ENCODE measurements at places on chromosomes 7 and 10. TPM values are rescaled to one million over a fixed set of nuclear protein-coding genes. Genes with fewer than 3 reads are reported as not detected.

The C10orf95 gene
- not detected for polyA plus RNA-seq

The SLC39A12 gene
- not detected for polyA plus RNA-seq

DNA sequence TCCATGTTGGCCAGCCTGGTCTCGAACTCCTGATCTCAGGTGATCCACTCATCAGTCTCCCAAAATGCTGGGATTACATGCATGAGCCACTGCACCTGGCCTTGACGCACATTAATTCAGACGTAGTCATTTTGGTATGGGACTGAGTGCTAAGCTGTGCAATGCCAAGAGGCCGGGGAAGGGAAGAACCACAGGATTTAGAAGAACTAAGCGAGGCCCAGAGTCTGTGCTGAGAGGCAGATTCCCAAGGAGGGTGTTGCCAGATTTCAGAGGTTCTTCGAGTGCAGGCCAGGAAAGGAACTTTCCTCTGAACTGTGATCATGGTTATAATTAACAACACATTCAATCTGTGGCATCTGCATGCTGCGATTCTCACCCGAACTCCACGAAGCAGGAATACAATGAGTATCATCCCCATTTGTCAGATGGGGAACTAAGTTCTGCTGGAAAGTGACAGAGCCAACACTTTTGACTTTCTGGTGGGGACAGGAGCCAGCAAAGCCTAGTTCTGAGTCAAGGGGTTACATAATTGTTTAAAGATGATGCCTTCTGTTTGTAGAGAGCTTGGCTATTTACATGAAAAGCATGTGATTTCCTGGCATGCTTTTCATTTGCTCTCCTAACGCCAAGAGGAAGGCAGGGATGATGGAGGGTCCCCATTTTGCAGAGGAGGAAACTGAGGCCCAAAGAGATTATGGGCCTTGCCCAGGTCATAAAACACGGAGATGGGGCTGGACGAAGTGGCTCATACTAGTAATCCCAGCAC, 6.2 kb upstream of the ZAN start:
- peak; percentile 75 for DNase-seq

GRCh38 chr10:34047389-34047788, 712.9 kb upstream of the NRP1 start:
- DNase-seq, result no peak

GRCh38 chr10:92655426-92655825, 34.3 kb upstream of the HHEX start:
- DNase-seq, result no peak

DNA sequence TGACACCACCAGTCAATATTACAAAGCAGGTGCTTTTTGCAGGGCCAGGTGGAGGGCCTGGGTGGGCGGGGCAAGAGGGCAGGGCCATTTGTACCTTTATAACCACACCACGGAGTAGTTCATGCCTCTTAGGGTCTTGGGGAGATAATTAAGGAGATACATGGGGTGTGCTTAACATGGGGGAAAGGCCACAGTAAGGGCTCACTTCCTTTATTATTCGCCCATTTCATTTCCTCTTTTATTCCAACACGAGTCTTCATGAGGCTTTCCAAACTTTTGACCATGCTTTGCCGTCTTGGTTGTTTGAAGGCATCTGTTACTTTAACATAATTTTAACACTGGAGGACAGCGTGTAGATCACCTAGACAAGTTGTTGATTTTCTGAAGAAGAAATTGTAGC, 33.3 kb upstream of the LYZL2 start:
- no peak for DNase-seq

- DNase-seq, result no peak
These were observed 480.5 kb upstream of the FOXK1 start for GRCh38 chr7:4201566-4201965.

DNA sequence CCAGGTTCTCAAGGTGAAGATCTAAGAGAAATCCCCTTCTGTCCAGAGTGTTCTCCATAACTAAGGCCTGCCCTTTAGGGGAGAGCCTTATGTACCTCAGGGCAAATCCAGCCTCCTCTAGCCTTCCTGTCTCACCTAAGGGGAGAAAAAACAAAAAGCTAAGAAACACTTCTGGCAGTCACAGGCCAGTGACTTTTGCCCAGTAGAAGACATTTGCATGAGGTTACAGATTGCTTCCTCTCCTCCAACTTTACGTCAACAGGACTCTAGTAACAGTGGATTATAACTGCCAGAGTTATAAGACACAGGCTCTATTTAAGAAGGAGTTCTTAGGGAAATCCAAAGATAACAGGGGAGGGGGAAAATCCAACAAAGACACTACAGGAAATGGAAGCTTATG, 15.9 kb upstream of the FAM241B start:
- DNase-seq, result no peak
